ENCODE measurements at places on chromosomes 11 and 22. TPM values are rescaled to one million over a fixed set of nuclear protein-coding genes. Genes with fewer than 3 reads are reported as not detected.

DDIAS gene
- 5.6 TPM for total RNA-seq

SERHL2 gene
- 1.1 TPM for total RNA-seq

COPB1 gene
- total RNA-seq, result 89.8 TPM

DNA sequence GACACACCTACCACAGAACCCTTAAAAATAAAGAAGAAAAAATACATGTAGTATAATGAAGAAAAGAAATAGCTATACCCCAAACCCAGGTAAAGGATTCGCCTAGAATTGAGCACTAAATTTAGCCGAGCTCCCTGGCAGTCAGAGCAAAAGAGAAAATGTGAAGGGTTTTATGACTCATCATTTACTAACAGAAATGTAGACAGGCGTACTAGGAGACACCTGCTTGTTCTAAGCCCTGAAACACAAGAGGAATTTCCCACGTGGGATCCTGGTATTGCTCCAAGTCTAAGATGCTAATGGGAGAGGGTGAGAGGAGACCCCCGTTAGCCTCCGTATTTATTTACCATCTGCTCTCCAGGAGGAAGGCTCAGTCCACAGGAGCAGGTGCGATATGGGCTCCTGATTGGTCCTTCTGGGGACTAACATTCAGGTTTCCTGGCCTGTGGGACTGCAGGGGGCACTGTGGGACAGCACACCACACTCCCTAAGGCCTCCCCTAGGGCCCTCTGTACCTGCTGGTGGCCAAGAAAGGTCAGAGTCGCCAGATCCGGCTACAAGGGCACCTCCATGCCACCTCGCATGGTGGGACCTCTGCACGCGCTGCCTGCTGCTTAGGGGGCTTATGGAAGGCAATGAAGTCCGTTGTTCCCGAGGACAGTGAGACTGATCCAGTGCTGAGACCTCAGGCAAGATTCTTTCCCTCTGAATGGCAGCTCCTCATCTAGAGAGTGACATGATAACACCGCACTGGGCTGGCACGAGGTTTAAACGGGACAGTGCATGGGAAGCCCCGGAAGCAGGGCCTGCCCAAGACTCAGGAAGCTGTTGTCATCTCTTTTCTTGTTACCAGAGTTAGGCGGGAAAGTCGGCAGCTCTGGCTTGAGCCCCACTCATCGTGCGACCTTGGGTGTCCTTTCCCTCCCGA lies 25.8 kb downstream of the KCNC1 start:
- DNase-seq, result no peak

DNA sequence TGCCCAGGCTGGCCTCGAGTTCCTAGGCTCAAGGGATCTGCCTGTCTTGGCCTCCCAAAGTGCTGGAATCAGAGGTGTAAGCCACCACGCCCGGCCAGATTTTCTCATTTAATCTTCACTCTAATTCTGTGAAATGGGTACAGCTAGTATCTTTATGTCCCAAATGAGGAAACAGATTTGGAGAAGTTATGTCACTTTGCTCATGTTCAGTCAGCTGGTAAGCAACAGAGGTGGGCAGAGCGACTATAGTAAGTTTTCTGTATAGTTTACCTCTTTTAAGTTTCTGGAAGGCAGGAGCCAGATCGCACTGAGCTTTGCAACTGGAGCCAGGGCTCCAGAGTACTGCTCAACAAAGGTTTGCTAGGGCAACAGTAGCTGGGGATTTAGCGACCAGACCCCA lies 33.2 kb downstream of the RCOR2 start:
- DNase-seq, result no peak

- DNase-seq, result no peak
Observed at GRCh38 chr11:255176-255575, 18.4 kb downstream of the PSMD13 start.

GRCh38 chr11:125132596-125132995 lies 21.2 kb upstream of the TMEM218 start:
- DNase-seq, result no peak

DNA sequence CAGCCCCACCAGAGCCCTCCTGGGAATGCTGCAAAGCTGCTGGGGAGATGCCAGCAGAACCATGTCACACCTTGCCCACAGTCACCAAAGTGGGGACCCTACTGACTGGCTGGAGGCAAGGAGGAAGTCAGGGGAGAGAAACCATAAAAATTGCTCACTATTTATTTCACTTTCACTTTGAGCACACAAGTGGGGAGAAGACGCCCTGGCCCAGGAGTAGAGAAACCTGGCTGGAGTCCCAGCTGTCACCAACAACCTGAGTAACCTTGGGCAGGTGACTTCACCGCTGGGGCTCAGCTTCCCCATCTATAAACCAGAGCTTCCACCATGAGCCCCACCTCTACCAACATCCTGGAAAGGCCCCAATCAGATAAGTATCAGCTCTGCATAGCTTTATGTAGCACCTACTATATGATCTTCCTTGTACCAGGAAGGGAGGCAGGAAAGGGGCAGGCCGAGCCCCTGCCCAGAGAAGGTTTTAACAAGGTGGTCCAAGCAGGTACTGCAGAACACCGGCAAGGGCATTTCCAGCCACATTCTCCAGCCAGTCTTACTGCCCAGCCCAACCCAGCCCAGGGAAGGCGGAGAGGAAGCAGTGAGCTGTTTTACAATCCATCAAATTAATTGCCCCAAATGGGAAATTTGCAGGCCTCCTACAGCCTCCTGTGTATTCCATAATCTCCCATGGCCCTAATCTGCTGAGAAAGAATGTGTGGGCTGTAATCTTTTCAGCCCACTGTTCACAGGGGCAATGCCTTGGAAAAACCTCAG lies 27.6 kb downstream of the PLEKHA7 start:
- peak; percentile 92 for DNase-seq

GRCh38 chr11:107840129-107840484 lies 18.5 kb downstream of the SLC35F2 start:
- no peak for DNase-seq

DNA sequence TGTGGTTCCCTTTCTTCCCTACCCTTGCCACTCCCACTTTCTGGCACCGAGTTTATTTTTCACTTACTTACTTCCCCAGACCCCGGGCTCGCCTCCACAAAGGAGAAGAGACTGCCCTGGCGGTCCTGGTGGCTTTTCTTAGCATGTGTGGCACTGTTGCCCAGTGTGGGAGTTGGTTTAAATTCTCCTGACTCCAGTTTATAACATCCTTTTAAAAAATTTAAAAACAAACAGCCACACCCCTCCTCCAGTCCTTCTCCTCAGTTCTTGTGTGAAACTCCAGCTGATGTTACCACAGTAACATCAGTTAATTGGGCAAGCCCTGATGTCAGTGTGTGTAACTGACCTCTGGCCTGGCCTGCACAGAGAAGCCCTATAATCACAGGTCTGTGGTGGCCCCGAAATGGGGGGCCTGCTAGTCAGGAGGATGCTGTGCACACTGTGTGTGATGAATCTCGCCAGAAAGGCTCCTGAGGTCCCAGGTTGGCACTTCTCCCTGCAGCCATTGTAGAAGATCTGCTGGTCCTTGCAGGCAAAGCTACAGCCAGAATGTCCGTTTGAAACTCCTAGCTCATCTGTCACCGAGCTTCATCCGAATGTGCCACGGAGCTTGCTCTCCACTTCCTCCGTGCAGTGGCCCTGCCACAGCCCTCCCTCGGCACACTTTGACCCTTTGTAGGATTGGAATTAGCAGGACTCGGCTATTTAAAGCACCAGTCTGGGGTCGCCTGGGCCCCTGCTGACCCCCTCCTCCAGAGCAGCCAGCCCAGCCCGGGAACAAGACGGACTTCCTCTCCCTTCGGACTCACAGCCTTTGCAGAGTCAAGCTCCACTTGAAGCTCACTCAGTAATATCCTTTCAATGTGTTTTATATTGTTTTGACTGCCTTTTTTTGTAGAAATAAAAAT lies 7.6 kb downstream of the YDJC start:
- DNase-seq, result peak; percentile 22

DNA sequence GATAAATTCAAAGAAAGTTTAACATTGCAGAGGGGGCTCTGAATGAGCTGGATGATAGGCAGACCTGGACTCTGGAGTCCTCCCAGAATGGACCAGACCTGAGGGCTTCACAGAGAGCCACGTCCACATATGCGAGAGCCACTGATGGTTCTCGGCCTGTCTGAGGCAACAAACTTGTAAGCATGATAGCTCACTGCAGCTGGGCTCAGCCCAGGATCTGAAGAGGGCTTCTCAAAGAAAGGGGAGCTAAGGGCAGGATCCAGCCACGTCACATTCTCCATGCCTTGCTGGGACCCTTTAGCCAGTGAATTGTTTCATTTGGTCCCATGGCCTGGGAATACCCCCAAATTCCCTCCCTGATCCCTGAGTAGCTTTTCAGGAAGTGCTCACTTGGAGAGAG lies 98.9 kb downstream of the ATXN10 start:
- DNase-seq, result no peak

DNA sequence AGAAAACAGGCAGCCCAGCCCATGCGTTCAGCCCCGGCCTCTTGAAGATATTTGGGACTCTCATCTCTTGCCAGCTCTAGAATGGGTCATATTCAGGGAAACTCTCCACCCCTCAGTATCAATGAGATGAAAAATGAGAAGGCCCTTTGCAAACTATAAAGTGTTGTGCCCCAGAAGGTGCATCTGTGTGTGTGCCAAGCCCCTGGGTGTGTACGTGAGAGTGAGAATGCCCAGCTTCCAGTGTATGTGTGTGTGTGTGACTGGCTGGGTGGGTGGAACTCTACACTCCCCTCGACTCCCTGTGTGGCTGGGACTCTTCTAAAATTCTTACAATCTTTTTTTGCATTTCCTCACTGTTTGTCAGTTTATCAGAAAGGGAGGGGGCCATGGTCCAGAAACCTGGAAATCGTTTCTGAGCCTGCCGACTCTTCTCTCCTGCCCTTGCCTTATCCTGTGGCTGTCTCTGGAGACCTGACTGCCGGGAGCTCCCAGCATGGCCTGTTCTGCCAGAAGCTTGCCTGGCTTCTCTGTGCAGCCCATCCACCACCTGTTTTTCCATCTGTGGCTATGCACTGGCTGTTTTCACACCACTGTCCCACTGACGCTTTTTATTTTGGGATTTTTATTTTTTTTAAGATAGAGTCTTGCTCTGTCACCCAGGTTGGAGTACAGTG lies 1.2 kb downstream of the P2RY6 start:
- DNase-seq, result no peak

DNA sequence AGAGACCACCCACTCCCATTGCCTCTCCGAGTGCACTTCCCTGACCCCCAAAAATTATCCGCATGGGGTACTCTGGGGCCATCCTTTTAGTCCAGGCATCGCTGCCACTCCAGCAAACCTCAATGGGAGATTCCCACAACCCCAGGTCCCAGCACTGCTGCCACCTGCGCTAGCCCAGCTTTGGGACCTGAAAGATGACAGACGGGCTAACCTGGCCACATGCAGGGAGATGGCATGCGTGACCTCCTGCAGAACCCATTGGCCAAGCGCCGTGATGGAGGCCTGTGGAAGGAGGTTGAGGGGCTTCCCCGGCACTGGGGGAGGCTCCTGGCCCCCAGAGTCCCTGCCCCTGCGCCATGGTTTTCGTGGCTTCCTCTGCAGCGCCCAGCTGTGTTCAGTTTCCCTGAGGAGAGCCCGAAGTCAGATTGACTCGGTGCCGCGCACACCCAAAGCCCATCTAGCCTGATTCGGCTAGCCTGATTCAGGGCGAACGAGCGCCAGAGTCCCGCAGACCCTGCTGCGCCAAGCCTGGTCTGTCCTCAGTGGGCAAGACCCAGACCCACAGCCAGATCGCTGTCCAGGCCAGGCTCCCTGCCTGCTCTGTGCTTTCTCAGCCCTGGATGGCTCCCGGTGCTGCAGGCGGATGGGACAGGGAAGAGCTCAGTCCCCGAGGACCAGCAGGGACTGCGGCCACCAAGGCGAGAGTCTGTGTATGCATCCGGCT lies 751 bp upstream of the WNT7B start:
- peak; percentile 39 for DNase-seq

GRCh38 chr11:35083431-35084238 lies 55.3 kb upstream of the CD44 start:
- peak; percentile 71 for DNase-seq

- DNase-seq, result no peak
Observed at GRCh38 chr22:29044657-29045176, 16.9 kb downstream of the C22orf31 start.

DNA sequence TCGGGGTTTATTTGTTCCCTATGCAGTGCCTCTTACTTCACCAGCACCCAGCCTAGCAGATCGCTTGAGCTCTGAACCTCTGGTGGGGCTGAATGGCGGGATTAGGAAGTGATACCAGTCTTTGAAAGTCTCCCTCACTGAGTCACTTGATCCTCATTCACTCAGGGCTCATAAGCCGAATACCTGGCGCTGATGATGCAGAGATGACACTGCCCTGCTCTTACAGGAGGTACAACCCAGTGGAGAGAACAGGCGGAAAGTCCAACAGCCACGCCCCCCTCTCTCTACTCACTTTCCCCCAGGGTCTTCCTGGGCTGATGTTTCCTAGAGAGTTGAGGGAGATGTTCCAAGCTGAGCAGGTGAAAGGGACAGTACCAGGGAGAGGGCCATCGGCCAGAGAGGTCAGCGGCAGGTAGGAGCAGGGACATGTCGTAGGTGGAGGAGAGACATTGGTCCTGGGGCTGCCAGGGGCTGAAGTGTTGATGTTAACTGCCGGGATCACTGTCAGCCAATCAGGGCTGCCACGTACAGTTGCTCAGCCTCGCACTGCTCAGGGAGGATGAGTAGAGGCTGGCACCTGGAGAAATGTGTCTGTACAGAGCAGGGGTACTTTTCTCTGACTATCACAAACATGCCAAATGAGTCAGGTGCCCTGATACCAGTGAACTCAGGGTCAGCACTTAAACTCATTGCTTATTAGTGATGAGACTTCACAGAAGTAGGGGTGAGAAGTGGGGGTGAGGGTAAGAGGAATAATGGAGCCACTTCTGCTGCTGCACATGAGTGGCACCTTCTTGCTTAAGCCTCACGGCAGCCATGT lies 9.9 kb upstream of the APOBEC3A start:
- DNase-seq, result peak; percentile 22

DNA sequence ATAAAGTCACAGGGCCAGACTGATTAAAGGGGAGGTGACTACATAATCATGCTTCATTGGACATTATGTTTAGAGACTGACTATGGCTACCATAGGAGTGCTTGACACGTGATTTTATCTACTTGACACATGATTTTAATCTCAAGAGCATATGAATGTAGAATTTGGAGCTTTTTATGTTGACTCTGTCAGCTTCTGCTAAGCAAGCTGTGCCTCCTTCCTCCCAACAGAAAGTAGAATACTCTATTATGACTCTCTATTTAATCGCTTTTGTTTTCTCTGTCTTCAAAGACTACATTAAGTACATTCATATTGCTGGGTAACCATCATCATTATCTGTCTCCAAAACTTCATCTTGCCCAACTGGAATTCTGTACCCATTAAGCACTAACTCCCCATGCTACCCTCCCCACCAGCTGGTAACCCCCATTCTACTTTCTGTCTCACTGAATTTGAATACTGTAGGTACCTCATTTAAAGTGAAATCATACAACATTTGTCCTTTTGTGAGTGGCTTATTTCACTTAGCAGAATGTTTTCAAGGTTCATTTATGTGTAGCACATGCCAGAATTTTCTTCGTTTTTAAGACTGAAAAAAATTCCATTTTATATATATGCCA lies 24.7 kb upstream of the ANGPTL5 start:
- DNase-seq, result no peak

DNA sequence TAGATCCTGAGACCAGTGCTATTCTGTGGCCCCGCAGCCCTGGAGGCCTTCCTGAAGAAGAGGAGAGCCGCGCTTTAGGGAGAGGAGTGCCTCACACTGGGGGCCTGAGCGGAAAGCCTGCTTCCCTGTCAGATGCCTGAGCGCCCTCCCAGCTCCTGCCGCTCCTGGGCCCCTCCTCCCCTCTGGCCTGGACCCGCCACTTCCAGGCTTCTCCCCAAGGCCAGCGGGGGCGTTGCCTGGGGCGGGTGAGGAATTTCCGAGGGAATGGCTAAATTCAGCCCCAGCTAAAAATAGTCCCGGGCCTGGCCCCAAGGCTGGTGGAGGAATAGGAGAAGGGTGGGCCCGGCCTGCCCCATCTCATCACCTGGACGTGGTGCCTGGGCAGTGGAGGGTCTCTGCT lies 15.4 kb downstream of the ARHGEF17 start:
- DNase-seq, result peak; percentile 63
